ENCODE measurements at places on chromosomes 3 and 15.

- no peak for DNase-seq
Measured at GRCh38 chr15:70521576-70522322, 241.6 kb downstream of the UACA start.

- DNase-seq: no peak
Measured at GRCh38 chr3:11005686-11006256, 13.2 kb downstream of the SLC6A1 start.

GRCh38 chr3:55619046-55619808, 132.1 kb upstream of the WNT5A start:
- no peak for DNase-seq

GRCh38 chr3:64645243-64645642, 42.6 kb downstream of the ADAMTS9 start:
- no peak for DNase-seq

DNA sequence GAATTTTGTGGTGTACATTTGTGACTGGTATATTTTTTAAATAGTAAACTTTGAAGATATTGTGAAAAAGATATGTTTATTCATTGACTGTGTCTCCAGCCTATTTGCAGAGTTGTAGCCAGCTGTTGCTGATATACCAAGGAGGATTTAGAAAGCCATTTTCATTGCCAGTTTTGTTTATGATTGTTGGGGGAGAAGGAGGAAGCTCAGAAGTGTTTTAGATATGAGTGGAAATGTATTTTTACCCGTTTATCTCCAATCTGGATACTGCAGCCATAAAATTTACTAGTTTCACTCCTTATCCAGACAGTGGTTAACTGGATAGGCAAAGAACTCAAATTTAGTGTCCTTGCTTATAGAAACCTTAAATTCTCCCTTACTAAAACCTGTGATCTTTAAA, 18.8 kb downstream of the ATP11B start:
- DNase-seq: no peak

- DNase-seq: no peak
Measured at GRCh38 chr3:4732925-4733324, 239.8 kb downstream of the ITPR1 start.

DNA sequence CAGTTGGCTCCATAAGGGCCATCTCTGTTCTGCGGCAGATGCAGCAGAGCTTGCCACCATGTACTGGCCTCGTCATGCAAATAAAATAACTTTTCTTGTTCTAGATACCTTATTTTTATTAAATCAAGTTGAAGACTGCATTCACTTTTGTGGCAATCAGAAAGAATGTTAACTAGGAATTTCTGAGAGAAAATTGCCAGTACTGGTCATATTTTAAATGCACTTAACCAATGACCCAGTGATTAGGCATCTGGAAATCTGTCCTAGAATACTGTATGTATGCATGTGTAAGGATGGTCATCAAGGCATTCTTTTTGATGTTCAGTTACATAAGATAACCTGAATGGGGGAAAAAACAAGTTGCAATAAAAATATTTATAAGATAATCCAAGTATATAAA, 34.2 kb upstream of the CSPG5 start:
- no peak for DNase-seq

DNA sequence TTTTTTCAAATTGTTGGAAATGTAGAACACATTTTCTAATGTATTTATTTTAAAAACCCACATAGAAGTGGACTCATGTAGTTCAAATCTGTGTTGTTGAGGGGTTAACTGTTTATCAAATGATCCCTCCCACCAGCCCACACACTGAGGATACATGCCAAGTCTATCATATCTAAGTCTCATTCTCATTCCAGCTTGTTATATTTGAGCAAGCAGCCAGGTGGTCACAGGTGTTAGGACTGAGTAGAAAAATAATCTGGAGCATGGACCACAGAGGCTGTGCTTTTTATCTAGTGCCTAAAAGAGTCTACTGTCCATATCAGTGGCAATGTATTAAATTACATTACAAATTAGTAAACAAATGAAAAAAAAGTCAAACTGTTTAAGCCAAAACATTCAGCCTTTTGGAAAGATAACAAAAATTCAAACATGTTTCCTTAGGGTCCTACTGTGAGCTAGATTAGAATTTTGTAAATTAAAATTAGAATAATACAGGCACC, 20.7 kb upstream of the SPESP1 start:
- no peak for DNase-seq

DNA sequence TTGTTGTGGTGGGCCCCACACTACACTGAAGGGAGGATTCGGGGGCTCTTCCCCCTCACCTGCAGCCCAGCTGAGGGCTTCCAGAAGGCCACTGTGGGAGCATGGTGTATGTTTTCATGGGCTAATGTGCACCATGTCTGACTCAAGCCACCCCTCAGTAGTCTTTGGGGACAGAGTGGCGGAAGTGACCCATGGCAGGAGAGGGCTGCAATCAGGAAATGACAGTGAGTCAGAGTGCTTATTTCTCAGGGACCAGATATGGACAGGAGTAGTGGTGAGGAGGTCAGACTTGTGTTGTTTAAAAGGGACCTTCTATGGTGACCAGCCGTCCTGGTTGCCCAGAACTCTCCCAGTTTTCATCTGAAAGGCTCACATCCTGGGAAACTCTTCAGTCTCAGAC, 32.8 kb upstream of the SLC9A9 start:
- DNase-seq: no peak

- DNase-seq: no peak
Measured at GRCh38 chr3:176935194-176935888, 261.9 kb downstream of the TBL1XR1 start.

GRCh38 chr3:169493521-169494141, 169.9 kb downstream of the MECOM start:
- no peak for DNase-seq

DNA sequence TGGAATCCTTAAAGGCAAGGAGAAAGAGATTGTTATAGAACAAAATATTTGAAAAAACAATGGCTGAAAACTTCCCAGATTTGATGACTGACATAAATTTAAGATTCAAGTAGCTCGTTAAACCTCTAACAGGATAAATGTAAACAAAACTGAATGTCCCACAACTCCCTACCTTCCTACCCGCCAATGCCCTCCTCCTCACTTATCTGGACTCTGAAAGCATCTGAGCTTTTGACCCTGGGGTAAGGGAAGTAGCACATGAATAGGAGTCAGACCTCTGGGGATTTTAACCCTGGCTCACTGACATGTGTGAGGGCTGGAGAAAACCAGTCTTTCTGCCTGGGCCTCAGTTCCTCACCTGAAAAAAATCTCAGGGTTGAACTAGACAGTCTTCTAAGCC, 26.9 kb downstream of the CYP19A1 start:
- no peak for DNase-seq

DNA sequence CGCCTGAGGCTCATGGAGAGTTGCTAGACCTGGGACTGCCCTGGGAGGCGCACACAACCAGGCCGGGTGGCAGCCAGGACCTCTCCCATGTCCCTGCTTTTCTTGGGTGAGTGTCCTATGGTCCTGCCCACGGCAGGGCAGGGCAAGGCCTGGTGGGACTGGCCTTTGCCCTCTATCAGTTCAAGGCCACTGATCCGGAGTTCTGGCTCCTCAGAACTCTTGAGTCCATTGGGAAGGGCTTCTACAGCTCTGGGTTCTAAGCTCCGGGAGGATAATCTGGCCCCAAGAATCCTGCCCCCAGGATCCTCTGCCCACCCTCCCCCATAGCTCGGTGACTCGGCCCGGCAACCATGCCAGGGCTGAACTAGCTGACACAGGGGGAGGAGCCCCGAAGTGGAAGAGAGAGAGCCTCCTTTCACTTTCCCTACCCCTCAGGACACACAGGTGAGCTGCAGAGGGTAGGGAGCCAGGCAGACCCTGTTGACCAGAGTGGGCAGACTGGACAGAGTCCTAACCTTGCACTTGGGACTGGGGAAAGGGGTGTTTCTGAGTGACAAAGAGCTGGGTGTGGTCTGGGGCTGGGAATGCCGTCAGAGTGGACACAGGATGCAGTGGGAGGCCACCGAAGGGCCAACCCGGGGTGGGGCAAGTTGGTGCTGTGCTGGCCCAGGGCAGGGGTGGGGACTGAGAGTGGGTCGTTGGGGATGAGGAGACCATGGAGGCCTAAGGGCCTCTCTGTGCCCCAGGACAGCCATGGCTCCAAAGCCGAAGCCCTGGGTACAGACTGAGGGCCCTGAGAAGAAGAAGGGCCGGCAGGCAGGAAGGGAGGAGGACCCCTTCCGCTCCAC, 664 bp downstream of the PARP3 start:
- peak; percentile 60 for DNase-seq

- peak; percentile 47 for DNase-seq
Measured at GRCh38 chr3:127673191-127674100, 694 bp downstream of the ABTB1 start.

GRCh38 chr15:27936164-27936563, 163.0 kb downstream of the OCA2 start:
- DNase-seq: no peak

DNA sequence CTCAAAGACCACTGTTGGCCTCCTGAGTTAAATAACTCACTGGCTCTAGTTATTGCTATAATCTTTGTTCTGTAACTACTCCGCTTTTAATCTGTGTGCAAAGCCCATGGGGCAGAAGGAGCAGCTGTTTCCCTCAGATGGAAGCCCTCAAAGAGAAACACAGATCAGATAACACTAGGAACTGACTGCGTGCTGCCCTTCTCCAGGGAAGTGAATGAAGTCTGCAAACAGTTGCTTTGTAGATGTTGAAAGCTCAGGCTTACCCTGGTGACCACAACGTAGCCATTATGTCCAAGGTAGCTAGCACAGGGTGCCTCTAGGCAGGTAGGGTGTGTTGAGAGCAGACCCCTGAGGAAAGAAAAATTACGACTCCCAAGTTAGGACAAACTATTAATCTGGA, 152.3 kb upstream of the STAC start:
- no peak for DNase-seq

DNA sequence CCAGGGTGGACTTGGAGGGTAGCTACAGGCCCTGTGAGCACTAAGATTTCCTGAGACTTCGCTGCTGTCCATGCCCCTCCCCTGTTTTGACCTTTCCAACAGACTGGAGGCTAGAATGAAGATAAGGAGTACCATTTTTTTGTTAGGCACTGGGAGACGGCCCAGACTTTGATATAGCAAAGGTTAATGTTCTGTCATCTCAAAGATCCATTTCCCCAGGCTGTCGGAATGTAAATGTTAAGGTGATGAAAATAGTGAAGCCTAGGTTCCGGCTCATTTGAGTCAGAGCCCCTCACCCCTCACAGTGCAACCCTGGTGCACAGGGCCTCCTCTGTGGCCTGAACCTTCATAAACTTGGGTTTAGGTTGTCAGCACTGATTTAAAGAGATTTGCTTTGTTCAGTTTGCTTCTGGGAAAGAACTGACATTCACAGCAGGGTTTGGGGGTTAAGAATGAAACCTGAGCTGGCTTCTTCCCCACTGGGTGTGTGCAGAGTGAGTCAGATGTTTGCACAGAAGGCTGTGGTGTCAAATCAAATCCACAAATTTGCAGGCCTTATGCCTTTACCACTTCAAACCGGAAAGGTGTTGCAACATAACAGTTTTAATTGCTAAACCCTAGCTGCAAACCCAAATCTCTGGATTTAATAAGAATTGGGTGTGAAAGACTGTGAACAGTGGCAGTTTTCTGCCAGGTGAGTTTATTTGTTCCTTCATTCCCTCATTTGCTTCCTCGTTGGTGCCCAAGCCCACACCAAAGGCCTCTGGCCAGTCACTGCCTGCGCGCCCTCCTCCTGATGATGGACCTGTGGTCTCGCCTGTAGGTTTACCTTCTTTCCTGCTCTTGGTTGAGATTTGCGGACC, 20.6 kb upstream of the KCTD6 start:
- peak; percentile 78 for DNase-seq

DNA sequence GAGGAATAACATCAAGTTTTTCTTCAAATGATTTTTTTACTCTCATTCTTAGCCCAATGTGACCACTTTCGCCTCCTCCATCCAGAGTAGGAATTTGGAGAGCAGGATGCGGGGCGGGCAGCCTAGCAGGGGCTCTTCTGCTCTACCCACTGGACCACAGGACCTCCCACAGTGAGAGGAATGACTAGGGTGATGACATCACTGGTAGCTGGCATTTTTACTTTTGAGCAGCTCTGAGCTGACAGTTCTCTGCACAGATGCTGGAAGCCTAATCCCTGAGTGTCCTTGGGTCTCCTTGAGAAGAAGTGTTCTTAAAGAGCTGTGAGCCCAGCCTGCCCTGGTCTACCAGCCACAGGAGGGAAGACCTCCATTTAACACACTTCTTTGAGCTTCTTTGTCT, 1.4 kb upstream of the HCN4 start:
- DNase-seq: no peak

- no peak for DNase-seq
Measured at GRCh38 chr15:55796321-55796965, 53.5 kb upstream of the PRTG start.

DNA sequence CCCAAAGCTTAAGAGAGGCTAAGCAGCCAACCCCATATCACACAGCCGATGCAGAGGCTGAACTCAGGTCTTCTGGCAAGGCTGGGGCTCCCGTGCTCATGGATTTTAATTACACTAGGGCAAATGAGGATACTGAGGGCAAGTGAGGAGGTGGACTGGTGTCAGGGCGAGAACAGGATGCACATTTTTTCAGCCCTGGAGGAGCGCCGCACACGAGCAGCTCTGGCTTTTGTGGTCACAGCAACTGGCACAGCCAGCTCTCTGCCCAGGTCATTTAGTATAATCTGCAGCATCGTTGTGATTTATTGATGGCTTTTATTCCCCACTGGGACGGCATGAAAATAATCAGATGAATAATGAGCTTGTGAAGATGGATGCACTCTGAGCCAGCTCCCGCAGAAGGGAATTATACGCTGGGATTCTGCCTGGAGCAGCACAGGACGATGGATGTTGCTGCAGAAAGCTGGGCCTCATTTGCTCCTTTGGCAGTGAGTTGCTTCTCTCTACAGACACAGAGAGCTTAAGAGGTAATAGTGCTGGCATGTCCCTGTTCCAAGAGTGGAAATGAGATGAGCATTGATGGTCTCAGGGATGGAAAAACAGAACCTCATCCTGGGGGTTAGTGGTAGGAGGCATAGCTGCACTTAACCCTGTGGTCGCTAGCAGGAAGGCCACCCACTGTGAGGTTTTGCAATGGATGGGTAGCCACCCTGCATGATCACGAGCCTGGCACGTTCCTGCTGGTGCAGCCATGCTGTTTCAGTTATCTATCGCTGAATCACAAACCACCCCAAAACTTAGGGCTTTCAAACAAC, 135.4 kb downstream of the UACA start:
- no peak for DNase-seq

DNA sequence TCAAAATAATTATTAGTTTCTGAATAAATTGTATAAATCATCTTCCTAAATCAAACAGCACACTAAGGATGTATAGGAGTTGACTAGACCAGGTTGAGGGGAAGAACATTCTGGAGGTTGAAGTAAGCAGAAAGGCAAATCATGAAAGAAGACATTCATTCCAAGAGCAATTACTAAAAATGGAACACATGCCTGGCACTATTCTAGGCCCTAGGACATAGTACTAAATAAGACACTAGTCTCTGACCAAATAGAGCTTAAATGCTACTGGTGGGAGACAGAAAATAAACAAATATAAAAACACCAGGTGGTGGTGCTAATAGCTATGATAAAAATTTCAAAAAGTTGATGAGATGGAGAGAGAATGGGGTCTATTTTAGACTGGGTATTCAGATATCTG, 190.1 kb downstream of the TBC1D5 start:
- no peak for DNase-seq

Measured in CD4-positive, alpha-beta T cell treated with Interleukin-15 for 4 hours (primary cell).